ENCODE measurements at places on chromosomes 11 and 22.

- DNase-seq = no peak
These were observed 11.9 kb downstream of the IFT27 start for GRCh38 chr22:36764060-36764459.

GRCh38 chr11:55773138-55773537 is at the start of gene OR5D13:
TSS of gene OR5D13 (plus strand) at chr11:55773438. CDS start at chr11:55773438, 0 bp downstream.
- no peak for DNase-seq

- DNase-seq = no peak
These were observed 990.9 kb upstream of the CNTN5 start for GRCh38 chr11:98029832-98030231.

GRCh38 chr11:79167510-79168188 is 273.2 kb downstream of the TENM4 start:
- no peak for DNase-seq

GRCh38 chr11:83671289-83671688 is 385.1 kb upstream of the CCDC90B start:
- no peak for DNase-seq

DNA sequence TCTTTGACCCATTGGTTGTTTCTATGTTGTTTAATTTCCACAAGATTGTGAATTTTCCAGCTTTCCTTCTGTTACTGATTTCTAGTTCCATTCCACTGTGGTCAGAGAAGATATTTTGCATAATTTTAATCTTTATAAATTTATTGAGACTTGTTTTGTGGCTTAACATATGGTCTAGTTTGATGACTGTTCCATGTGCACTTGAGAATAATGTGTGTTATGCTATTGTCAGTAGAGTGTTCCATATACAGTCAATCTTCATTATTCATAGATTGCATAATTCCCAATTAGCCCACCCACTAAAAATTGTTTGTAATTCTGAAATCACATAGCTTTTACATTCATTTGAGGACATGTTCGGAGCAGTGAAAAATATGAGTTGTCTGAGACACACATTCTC is 346.1 kb upstream of the DDI1 start:
- DNase-seq = no peak

DNA sequence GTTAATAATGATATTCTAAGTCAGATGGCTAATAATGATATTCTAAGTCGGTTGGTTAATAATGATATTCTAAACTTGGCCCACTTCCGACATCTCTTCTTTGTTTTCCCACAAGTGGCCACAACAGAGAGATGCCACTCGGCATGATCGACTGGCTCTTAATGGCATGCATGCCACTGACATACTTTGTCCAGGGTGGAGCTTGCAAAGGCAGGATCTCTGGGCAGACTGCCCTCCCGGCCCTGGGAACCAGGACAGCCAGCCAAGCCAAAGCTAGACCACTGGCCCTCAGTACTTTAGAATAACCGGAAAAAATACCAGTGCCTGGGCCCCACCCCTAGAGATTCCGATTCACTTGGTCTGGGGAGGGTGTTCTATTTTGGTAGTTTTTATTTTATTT is 78.1 kb downstream of the KIAA1671 start:
- no peak for DNase-seq

DNA sequence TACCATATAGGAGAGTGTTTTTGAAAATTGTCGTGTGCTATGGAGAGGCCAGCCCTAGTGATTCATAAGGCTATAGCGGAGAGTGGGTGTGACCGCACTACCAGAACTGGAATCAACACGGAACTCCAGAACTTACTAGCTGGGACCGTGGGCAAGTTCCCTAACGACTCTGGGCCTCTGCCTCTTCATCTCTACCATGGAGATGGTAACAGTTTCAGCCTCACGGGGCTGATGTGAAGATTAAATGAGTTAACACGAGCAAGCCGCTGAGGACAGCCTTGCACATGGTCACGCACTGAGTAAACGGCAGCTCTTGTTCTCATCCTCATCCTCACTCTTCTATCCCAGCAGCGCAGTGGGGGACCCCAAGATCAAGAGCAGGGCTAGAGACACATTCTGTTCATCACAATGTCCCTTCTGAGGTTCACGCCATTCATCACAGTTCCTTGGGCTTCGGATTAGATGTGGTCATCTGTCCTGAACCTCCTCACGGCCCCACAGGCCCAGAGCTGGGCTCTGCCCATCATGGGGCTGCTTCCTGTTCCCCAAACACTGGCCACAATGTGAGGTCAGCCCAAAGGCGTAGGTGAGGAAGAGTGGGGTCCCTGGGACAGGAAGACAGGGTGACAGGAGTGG is 47.2 kb upstream of the CD5 start:
- no peak for DNase-seq

DNA sequence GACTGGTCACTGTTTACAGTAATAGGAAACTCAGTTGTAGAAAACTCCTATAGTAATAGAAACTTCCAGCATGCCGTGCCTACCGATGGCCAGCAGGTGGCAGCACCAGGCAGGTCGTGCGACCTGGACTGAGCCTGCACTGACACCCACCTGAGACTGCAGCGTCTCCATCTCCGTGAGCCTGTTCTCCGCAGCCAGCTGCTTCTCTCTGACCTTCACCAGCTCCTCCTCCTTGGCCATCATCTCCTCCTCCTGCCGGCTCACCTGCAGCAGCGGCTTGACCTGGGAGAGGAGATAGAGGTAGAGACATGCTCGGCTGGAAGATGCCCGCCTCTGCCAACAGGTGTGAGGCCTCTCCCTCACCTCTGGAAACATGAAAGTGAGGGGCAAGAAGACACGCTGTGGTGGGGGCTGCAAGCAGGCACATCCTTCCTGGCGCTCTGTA is 48.5 kb downstream of the APOL1 start:
- peak; percentile 52 for DNase-seq

- DNase-seq = no peak
These were observed 963.1 kb upstream of the FAT3 start for GRCh38 chr11:91261513-91261912.

- no peak for DNase-seq
These were observed 246.0 kb upstream of the ARHGAP20 start for GRCh38 chr11:110958216-110958615.

DNA sequence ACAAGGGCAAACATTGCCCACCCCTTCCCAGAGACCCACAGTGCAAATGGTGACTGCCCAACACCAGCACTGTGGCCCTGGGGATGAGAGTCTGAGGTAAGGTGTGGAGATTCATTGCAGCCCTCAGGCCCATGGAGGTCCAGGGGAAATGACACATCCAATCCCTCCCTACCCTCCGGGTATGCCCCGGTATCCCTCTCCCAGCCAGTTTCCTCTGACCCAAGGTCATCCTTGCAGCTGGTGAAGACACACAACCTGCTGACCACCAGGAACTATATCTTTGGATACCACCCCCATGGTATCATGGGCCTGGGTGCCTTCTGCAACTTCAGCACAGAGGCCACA is 18.9 kb upstream of the UVRAG start:
- no peak for DNase-seq

- no peak for DNase-seq
These were observed 43.6 kb downstream of the MAPK1 start for GRCh38 chr22:21823740-21824444.

GRCh38 chr11:93520726-93521509 is 22.3 kb downstream of the SMCO4 start:
- no peak for DNase-seq

DNA sequence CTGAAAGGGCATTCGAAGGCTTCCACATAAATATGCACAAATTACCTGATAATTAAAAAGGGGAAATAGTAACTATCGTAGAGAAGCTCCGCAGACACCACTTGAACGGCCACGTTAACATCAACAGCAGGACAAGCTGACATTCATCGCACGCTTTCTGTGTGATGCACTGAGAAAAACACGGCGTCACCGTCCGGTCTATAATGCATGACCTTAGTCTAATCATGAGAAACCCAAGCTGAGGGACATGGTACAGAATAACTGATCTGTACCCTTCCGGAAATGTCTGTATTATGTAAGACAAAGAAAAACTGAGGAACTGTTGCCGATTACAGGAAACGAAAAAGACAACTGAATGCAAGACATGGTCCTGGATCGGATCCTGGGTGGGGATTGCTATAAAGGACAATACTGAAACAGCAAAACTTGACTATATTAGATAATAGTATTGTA is 678 bp upstream of the RANGAP1 start:
- no peak for DNase-seq

GRCh38 chr11:28820296-28820989 is 712.3 kb downstream of the METTL15 start:
- DNase-seq = no peak

DNA sequence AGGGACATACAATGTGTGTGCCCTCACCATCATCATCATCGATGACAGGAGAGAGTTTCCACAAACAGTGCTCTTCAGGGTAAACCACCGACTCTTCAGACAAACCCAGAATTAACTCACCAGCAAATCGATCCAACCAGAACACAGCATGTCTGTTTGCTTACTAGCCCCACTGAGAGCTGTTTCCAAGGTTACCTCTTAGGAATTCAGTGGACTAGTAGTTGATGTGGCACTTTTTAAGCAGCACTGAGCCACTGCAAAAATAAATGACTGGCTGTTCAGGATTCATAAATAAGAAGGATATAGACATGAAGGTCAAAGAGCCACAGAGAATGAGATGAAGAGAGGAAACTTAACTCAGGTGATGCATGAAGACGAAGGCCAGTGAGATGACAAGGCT is 83.1 kb downstream of the PARVA start:
- no peak for DNase-seq

- peak; percentile 94 for DNase-seq
These were observed 7.6 kb upstream of the KCTD14 start for GRCh38 chr11:78030429-78031325.

DNA sequence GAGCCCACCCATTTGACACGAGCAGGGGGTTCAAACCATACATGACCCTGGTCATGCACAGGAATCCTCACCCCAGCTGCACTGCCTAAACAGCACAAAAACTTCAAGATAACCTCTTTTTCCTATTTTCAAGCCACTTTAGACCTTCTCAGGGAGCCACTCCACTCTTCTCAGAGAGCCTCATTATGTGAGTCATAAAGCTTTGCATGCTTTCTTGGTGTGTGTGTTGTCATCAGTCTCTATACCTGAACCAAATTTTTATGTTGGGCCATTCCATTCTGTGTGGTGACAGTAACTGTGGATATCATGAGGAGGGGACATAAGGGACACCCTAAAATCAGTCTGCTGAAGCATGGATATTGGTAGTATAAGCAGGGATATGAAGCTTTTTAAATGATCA is 769.5 kb upstream of the API5 start:
- DNase-seq = no peak

DNA sequence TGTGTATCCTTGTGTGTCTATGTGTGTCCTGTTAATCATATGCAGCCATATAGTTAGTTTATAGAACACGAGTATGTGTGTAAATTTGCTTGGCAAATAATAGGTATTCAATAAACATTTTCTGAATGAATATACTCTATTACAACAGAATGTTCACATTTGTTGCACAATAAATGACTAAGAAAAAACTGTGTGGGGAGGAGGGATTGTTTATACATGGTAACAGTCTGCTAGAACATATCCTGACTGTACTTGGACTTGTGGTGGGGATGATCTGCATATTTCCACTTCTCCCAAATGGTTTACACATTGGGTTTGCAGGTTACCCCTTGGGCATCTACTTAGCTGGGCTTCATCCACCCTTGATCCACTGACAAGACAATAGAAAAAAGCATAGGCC is 194.6 kb downstream of the INSC start:
- no peak for DNase-seq

DNA sequence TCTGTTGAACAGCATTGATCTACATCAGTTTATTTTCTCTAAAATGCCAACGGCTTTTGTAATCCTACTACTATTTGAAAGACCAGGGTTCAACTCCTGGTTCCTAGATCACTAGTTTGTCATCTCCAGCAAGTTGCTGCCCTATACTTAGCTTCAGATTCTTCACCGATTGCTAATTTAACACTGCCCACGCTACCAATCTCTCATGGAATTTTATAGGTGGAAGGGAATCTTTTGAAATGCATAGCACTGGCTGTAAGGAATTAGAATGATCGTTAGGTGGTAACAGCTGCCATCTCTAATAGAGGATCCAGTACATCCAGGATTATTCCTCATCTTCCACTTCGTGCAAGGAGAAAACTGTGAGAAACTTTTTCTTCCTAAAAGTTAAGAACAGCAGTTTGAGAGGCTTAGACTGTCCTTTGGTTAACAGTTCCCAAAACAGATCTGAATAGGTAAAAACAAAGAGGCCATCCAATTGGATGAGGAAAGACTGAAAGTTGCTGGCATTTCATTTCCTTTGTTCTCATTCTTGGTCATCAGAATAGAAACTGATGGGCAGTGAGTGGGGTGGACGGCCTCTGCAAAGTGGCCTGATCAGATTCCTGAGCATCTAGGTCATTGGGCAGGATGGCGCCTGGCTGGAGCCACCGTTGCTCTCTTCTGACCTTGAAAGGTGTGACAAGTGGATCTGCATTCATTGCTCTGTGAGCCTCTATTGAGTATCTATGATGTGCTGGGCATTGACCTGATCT is 236.3 kb upstream of the SORL1-AS1 start:
- DNase-seq = no peak

DNA sequence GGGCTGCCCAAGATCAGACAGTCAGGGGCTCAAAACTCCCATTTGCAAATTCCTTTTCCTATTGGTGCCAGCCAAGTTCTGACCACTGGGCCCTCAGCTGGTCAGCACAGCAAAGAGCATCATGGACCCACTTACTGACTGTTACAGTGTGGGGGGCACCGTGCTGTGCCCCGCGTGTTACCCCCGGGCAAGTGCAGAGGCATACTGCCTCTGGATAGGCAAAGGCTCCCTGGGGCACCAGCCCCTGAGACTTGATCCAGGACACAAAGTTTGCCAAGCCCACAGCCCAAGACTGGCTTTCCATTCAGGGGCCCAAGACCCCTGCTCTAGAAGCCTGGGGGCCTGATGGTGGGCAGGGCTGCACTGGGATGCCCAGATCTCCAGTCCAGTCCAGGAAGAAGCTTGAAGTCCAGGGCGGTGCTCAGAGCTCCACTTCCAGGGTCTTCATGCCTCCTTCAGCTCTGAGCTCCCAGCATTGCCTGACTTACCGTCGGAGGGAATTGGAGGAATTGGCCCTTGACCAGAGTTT is 6.6 kb downstream of the LRRC32 start:
- DNase-seq = no peak

DNA sequence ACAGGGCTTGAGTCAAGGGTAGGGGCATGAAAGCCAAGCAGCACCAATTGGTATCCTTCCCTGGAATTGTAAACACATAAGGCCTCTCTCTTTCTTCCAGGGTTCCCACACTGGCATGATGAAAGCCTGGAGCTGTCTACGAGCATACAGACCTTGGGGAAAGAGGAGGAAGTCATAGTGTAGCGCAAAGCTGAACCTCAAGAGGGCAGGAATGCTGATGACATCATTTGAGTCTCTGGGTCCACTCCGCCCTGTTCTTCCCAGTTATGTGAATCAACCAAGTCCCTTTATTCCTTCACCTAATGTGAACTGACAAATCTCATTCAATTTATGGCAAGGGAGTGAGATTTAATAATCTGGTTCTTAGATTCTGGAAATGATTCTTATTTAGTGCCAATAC is 266.4 kb upstream of the NCAM1 start:
- no peak for DNase-seq

Data from hypothalamus (tissue), 51 donors.